ENCODE measurements at places on chromosomes 6 and 20.

DNA sequence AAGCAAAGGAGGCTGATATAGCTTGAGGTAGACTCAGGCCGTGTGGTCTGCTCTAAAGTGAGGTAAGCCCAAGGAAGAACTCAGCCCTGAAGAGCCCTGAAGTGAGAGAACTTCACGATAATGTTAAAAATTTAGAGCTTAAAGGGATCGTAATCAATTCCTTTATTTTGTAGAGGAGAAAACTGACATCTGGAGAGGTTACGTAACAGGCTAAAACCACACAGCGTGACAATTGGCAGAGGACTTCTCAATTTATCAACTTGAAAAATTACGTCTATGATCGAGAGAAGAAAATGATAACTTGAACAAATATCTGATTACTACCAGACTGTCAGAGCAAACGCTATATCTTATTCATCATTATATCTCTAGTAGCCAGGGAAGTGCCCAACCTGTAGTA lies 121.8 kb upstream of the FOXO3 start:
- DNase-seq = no peak

DNA sequence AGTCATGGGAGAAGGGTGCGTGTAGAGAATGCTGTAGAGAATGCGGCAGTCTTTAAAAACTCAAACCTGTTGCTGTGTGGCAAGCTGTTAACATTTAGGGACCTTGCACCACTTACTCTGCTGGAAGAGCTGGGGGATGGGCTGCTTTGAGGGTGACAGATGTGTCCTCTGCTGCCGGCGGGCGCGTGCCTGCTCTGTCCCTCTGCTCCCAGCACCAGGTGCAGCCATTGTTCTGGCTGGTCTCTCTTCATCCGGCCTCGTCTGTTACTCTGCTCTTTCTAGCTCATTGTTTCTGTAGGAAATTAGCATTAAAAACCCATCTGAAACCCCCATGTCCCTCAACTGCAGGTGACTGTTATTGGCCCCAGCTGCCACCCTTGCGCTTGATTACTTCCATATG lies 78.5 kb downstream of the CBFA2T2 start:
- DNase-seq = no peak

DNA sequence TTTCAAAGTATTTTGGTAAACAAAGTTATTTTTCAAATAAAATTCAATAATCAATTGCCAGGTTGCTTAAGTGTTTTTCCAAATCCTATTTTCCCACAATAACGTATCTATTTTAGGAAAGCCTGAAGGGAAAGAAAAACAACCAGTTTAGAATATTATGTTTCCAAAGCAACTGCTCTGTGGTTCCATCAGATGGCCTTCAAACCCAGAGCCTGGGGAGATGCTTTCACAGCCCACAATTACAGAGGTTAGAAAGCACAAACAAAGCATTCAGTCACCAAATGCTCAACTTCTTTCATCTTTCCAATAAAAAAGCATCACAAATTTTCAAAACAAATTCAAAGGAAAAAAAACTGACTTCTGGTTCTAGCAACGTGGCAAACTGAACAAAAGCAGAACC lies 66.0 kb downstream of the ELOVL5 start:
- no peak for DNase-seq

DNA sequence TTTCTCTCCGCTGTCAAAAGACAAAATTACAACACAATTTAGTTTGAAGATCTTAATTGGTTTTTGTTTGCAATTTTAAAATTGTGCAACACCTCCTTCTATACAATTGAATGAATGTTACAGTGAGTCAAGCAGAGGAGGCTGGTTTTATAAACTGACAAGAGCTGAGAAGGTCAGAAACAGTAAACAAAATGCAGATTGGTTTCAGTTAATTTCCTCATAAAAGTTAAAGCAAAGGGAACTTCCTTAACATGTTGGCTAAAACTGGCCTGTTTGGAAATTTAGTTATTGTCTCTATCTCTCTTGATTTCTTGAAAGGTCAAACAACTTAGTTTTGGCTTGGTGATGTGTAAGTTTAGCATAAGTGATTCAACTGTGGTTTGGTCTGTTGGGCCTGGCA lies 22.2 kb downstream of the KHDC1L start:
- DNase-seq = no peak

- DNase-seq = peak; percentile 96
These were observed 9.3 kb upstream of the ID1 start for GRCh38 chr20:31595654-31596411.

- DNase-seq = no peak
These were observed 115.4 kb downstream of the ZFP64 start for GRCh38 chr20:52076164-52076563.

GRCh38 chr20:15958142-15958541 lies 615.1 kb downstream of the KIF16B start:
- DNase-seq = no peak
